Cortex of kidney (tissue), 1 donor: ENCODE measurements at places on chromosomes 6 and 20.

DNA sequence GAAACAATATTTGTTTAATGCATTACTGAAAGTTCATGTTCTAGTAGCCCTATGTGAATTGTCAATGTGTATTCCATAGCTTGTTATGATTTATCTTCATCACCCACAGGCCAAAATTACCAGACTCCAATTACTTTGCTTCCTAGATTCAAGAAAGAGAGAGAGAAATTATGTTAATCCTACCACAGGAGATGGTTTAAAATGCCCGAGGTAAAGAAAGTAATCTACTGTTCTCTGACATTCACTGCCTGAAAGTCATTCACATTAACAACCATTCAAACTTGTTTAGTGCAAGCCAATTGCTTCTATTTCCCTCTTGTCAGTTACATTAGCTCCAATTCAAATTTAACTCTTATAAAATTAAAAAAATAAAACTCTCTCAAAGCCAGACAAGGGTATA lies 260.4 kb upstream of the THEMIS start:
- DNase-seq, result no peak

DNA sequence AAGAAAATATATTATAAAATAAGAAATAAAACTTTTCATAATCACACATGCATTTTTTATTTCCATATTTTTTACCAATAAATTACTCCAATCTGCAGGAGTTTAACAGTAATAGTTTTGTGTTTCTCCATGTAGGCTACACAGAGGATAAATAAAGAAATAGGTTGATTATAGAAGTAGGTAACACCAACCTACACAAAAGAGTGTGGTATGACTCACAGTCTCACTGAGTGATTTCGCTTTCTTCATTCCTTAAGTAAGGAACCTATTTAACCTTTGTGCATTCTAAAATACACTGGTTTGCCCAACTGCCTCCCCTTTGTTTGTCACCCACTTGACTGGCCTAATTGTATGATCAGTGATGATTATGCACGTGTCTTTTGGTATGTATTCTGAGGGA lies 244.2 kb upstream of the RIMS1 start:
- no peak for DNase-seq

DNA sequence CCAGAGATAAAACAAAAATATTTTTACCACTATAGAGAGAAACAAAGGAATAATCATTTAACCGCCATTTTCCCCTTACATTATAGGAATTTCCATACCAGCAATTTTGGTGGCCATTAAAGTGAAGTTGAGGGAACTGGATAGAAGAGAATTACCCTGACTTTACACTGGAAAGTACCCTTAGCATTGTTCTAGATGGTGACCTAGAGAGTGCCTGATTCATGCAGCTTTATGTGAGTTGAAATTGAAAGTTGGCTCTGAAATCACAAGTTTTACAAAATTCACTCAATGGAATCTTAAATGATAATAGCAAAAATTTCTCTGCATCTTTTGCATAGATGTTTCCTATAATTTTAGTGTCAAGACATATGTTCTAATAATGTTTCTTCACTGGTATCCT lies 55.7 kb upstream of the PREP start:
- no peak for DNase-seq

DNA sequence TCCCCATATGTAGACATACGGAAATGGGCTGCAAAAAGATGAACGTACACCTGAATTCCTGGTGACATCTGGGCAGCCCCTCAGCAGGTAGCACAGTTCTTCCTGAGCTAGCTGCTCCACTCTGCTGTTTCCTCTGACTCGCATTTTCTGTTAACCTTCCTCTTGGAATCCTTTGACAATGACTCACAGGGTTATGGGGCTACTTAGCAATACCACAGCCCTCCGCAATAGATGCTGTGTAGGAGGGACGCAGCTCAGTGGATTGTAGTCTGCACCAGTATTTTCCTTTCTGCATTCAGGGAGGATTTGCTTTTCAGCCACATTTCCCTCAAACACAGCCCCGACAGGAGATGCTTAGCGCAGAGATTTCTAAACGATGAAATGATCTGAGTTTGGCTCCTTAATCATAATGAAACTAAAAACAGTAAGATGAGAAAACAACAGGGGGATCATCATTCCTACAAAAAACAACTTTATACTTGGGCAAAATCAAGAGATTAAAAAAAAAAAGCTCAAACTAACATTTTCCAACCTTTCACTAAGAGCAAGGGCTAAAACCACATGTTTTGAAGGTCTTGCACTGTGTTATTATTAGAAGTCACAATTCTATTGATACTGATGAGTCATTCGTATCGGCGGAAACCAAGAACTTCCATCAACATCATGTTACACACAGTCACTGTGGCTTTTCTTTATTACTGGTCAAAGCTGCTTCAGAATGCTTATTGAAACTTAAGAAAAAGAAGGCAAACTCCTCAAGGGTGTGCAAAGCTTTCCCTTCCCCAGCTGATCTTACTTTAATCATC lies 12.2 kb downstream of the BACH2 start:
- DNase-seq, result no peak

GRCh38 chr6:30480536-30481156 lies 8.7 kb upstream of the HLA-E start:
- DNase-seq, result no peak

DNA sequence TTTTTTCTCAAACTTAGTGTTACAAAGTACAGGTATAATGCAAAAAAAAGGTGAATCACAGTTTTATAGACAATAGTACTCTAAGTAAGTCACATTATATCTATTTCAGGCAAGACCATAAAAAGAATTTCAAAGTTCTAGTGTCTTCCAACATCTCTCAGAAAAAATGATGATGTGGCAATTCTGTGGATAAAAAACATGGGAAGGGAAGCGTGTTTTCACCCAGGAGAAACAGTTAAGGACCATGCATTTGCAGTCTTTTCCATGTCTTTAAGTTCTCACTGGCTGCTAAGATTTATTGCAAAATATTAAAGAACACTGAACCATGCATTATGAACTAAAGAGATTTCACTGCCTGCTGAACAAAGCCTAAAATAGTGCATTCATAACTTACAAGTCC lies 1.8 kb downstream of the SSR1 start:
- no peak for DNase-seq

- DNase-seq, result no peak
These were observed 20.5 kb upstream of the CRISP3 start for GRCh38 chr6:49764571-49765236.

GRCh38 chr6:54390362-54390761 lies 82.1 kb downstream of the TINAG start:
- no peak for DNase-seq

GRCh38 chr20:16385891-16386290 lies 187.4 kb downstream of the KIF16B start:
- DNase-seq, result no peak

DNA sequence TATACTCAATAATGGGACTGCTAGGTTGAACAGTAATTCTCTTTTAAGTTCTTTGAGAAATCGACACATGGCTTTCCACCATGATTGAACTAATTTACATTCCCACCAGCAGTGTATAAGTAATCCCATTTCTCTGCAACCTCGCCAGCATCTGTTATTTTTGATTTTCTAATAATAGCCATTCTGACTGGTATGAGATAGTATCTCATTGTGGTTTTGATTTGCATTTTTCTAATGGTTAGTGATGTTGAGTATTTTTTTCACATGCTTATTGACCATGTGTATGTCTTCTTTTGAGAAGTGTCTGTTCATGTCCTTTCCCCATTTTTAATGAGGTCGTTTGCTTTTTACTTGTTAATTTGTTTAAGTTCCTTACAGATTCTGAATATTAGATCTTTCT lies 66.5 kb downstream of the STK4 start:
- DNase-seq, result no peak

GRCh38 chr6:84332139-84333034 lies 104.9 kb upstream of the CEP162 start:
- DNase-seq, result no peak

GRCh38 chr6:13538084-13538483 lies 36.3 kb upstream of the SIRT5 start:
- no peak for DNase-seq

DNA sequence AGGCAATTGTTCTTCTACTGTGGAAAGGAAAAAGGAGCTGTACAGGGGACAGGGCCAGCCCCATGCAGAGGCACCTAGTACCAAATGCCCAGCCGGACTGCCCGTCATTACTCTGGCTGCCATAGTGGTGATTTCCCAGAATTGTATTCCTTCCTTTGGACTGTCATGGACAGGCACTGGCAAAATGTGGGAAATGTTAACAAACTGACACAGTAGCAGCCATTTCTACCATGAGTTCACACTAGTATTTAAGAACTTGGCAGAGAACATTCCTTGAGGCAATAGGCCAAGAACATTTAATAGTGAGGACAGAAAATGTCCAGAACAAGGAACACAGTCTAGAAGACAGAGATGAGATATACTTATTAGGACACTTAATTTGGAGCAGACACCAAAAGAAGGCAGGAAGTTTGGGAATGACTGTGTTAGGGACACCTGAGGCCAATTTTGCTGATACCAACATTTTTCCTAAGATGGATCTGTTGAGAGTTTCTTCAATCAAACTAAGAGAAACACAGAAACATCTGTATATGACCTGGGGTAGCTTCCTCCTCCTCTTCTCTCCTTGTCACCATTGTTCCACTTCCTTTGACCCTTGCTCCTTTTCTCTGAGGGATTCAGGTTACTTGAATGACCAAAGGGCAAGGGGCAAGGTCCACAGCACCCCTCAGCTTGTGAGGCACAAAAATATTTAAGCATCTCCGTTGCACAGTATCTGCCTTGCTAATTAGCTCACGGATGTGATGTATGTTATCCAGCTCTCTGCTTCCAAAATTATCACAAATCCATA lies 14.9 kb downstream of the ADTRP start:
- no peak for DNase-seq

DNA sequence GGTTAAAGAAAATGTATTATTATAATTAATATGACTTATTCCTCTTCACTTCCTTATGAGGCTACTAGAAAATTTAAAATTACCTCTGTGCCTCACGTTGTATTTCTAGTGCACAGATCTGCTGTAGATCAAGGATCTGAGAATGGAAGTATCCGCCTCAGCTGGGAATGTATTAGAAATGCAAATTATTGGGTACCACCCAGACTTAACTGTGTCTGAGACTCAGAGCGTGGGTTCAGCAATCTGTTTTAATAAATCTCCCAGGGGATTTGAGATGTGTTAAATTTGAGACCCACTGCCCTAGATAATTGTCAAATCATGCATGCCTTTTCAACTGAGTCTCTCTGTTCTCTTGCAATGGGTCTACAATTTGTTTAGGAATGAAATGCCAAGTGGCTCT lies 658.0 kb upstream of the NOX3 start:
- DNase-seq, result no peak

DNA sequence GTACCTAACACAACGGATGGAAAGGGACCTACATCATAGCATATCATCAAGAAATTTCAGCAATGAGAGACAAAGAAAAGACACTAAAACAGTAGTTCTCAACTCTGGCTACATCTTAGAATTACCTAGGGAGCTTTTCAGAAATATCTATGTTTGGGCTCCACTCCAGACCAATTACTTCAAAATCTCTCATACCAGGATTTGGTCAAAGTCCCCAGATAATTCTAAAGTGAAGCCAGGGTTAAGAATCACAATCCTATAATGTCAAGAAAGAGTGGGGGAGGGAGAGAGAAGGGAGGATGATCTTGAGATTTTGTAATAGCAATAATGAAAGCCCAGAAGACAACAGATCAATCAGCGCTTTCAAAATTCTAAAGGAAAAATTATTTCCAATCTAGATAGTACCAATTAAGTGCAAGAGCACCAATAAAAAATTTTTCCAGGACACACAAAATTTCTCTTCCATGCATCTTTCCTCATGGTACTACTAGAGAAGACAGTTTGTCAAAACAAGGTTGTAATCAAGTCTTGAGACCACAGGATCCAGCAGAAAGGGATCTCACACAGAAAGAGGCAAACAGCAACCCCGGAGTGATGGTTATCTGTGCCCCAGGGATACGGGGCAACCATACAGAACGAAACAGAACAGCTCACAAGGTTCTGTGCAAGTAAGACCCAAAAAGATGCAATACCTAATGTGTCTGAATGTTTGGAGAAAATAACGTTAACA lies 152.9 kb upstream of the DST start:
- DNase-seq, result no peak

DNA sequence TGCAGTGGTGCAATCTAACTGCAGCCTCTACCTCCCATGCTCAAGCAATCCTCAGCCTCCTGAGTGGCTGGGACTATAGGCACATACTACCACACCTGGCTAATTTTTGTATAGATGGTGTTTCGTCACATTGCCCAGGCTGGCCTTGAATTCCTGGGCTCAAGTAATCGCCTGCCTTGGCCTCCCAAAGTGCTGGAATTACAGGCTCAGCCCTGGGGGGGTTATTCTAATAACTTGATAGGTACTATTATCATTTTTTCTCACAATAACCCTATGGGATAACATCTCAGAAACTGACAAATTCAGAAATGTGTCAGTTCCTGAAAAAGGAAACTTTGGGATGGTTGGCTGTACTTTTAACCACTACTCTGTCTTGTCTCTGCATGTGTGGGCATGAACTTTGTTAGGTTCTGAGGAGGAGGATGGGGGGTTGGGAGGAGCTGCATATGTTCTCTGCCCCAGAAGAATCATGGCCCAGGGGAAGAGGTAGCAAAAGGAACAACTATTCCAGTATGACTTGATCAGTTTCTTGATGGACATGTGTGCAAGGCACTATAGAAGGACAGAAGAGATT lies 169.9 kb downstream of the CARMIL1 start:
- DNase-seq, result no peak

DNA sequence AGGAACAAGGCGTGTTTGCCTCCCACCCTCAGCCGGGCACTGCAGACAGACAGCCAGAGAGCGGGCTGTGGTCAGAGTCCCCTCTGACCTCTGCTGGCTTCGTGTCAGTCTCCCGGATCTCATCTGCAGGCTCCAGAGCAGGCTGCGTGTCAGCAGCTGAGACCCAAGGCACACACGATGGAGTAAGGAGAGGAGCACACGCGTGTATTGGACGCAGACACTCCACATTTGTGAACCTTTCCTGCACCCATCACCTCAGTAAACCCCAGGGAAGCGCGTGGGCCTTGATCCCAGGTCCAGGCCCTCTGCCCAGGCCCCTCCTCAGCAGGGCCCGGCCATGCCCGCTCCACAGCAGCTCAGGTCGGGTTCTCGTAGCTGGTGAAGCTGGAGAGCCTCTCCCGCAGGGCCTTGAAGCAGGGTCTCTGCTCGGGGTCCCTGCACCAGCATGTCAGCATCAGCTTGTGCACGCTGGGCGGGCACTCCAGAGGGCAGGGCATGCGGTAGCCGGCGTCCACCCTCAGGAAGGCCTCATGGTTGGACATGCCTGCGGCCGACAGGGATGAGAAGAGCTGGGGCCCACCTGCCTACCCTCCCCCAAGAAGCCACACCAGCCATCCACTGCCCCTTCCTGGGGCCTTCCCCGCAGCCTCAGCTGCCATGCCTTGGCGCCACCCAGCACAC lies 7.9 kb downstream of the PTK6 start:
- no peak for DNase-seq

GRCh38 chr6:53931086-53931485 lies 136.3 kb downstream of the LRRC1 start:
- no peak for DNase-seq

GRCh38 chr6:143536461-143536865 lies 24.9 kb upstream of the FUCA2 start:
- no peak for DNase-seq

GRCh38 chr20:6401893-6402557 lies 279.2 kb upstream of the FERMT1 start:
- no peak for DNase-seq

GRCh38 chr20:40636486-40636885 lies 52.5 kb downstream of the MAFB start:
- DNase-seq, result no peak
